Activated CD8-positive, alpha-beta memory T cell treated with anti-CD3 and anti-CD28 coated beads, Interleukin-2, amount 50 U/mL, for 48 hours (primary cell): ENCODE measurements at places on chromosomes 6 and 20.

DNA sequence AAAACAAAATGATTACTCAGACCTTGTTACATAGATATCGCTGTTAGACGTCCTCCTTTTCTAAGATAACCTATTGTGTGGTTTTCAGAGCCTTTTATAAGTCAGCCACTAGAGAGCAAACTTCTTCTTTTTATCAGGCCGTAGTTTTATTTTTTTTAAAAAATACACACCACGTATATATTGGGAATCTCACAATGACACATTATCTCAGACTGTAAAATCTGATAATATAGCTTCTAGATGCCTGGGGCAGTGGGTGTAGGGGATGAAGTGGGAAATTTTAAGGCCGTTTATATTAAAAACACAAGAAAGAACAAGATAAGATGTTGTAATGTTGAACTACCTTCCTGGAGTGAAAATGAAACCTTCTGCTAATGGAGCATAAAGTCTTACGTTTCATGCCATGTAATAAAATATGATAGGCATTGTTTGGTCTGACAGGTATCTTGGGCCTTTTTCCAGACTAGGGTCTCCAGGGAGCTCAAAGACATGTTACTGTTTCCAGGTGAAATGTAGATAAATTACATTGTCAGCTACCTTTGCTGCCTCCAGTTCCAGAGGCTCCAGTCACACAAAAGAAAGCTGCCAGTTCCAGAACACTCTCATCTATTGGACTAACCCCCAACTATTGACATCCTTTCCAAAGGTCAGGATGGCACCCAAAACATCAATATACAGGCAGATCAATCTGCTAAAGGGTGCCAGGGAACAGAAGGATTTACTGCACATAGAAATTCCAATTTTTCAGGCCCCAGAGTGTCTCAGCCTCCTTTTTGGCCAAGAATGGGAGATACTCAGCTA, 130.2 kb upstream of the AKIRIN2 start:
- DNase-seq, result no peak

DNA sequence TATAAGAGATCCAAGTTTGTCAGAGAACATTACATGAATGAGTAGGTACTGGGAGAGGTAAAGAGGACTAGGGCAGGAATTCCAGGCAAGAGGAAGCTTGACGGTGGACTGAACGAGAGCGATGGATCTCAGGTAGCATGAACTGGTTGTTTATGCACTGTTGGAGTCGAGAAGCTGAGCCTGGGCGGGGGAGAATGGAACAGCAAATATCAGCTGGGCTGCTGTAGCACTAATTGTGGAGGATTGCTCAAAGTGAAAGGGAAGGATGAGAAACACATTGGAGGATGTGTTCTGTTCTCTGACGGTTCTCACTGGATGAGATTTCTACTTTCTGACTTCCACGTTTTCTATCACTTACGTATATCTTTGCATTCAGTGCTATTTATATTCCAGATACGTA, 164.2 kb downstream of the PHF3 start:
- DNase-seq, result no peak

GRCh38 chr20:13341737-13342393, 120.8 kb downstream of the ISM1 start:
- no peak for DNase-seq

- no peak for DNase-seq
Measured at GRCh38 chr6:160959726-160960435, 31.7 kb upstream of the MAP3K4 start.

DNA sequence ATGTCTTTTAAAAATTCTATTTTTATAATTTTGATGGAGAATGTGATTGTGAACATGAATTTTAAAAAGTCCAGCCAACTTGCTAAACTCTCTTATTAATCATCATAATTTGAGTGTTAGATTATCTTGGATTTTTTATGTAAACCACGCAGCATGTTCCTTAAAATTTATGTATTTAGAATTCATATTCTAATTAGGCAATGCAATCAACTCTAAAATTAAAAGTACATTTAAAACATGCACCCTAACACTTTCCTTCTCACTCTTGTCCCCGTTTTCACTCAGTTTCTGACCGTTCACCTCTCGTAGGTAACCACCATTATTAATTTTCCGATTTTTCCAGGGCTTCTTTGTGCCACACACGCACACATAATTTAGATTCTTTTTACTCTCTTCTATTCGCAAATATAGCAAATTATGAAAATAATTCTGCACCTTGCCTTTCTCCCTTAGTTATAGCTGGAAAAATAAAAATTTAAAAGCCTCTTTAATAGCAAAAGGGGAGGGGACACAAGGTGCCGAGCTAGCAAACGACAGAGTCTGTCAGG, 329 bp upstream of the ZKSCAN3 start:
- DNase-seq, result no peak

- no peak for DNase-seq
Measured at GRCh38 chr6:157075549-157076450, 247.5 kb downstream of the TMEM242 start.

- DNase-seq, result no peak
Measured at GRCh38 chr6:37675606-37676005, 22.1 kb downstream of the MDGA1 start.
